Vagina (tissue), 2 donors: ENCODE measurements at places on chromosomes 6 and 20. TPM values are rescaled to one million over a fixed set of nuclear protein-coding genes. Genes with fewer than 3 reads are reported as not detected.

The GPR31 gene
- not detected for total RNA-seq

The RTF2 gene
- 47.1 TPM for total RNA-seq

The SLC22A7 gene
- total RNA-seq = not detected

The DEFB124 gene
- total RNA-seq = not detected

GRCh38 chr6:146065690-146066089 is 36.8 kb downstream of the GRM1 start:
- no peak overlapping the region for H3K27ac ChIP-seq
- H3K4me1 ChIP-seq = no peaks in the 10 kb centered on the region
- H3K27me3 ChIP-seq = no peaks in the 10 kb centered on the region
- no peak for DNase-seq
- H3K4me3 ChIP-seq = no peak overlapping the region

GRCh38 chr6:101458336-101458735 is 64.8 kb downstream of the GRIK2 start:
- no peak overlapping the region for H3K27ac ChIP-seq
- no peaks in the 10 kb centered on the region for H3K4me1 ChIP-seq
- no peaks in the 10 kb centered on the region for H3K27me3 ChIP-seq
- no peaks in the 10 kb centered on the region for H3K36me3 ChIP-seq

DNA sequence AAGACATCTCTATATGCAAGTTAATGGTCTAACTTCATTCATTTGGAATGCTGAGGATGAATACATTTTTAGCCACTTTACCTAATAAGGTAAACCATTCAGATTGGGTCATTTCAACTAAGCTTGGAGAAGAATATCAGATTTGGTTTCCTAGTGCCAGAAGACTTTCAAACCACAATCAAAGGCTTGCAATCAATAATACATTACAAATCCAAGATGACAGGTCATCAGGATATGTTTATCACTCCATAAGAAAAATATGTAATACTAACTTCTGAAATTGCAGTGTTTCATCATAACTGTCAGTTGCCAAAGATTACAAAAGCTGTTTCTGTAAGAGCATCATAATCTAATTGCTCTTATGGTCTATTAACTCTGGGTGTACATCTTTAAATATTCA is 654.0 kb downstream of the COL12A1 start:
- H3K36me3 ChIP-seq = no peaks in the 10 kb centered on the region
- no peak for DNase-seq
- H3K27me3 ChIP-seq = no peaks in the 10 kb centered on the region
- H3K4me3 ChIP-seq = no peak overlapping the region

- H3K4me3 ChIP-seq = no peak overlapping the region
- H3K27me3 ChIP-seq = no peaks in the 10 kb centered on the region
- no peak overlapping the region for H3K27ac ChIP-seq
- H3K36me3 ChIP-seq = no peaks in the 10 kb centered on the region
- H3K4me1 ChIP-seq = peaks cover 10% of the 10 kb centered on the region
Observed at GRCh38 chr6:139330306-139330705, 38.5 kb upstream of the TXLNB start.

GRCh38 chr20:33127422-33128097 is 40.4 kb upstream of the BPIFA2 start:
- H3K27me3 ChIP-seq = no peaks in the 10 kb centered on the region
- no peak overlapping the region for H3K4me3 ChIP-seq
- no peaks in the 10 kb centered on the region for H3K4me1 ChIP-seq
- H3K27ac ChIP-seq = no peak overlapping the region
- no peak for DNase-seq

DNA sequence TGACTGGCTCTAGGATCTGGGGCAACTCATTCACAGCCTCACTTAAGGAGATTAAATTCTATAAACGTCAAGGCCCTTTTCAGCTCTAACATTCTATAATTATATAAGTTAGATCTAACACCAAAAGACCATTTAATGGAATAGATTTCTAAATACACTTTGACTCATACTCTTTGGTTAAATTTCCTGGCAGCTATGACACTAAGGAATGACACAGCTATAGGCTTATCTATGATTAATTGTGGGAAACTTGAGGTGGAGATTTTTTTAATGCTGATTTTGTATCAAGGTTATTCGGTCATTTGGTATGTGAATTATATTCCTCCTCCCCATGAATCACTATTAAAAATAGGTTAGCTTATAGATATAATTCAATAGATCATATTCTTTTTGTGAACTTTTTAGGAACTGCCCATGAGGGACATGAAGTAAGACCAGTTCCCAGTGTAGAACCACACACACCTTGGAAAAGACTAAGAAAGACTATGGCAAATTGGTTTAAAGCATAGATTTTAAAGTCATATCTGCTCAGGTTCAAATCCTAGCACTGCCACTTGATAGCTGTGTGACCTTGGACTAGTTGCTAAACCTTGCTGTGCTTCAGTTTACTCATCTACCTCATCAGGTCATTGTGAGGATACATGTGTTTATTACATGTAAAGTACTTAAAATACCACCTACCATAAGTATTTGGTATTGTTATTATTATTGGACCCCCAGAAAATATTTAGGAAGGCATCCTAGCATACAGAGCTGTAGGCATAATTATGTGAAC is 116.0 kb downstream of the CRYBG1 start:
- no peaks in the 10 kb centered on the region for H3K36me3 ChIP-seq
- no peak for DNase-seq
- H3K27me3 ChIP-seq = no peaks in the 10 kb centered on the region
- H3K4me1 ChIP-seq = no peaks in the 10 kb centered on the region

DNA sequence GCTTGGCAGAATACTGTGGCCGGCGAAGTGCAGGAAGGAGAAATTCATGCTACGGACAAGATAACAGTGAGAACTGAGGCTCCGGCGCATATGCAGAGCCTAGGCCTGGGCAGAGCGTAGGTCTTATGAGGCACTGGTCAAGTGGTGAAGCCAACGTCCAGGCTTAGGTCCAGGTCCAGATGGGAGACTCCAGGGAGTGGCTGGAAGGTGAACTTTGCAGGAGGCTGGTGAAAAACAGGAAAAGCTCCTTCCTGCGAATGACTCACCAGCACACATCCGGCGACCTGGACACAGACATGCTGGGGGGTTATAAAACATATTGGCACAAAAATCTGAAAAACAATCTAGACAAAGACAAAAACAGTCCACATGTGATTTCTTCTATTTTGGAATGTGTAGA is 15.4 kb downstream of the C6orf141 start:
- no peak overlapping the region for H3K4me3 ChIP-seq
- H3K27ac ChIP-seq = no peak overlapping the region
- DNase-seq = no peak
- no peaks in the 10 kb centered on the region for H3K4me1 ChIP-seq

DNA sequence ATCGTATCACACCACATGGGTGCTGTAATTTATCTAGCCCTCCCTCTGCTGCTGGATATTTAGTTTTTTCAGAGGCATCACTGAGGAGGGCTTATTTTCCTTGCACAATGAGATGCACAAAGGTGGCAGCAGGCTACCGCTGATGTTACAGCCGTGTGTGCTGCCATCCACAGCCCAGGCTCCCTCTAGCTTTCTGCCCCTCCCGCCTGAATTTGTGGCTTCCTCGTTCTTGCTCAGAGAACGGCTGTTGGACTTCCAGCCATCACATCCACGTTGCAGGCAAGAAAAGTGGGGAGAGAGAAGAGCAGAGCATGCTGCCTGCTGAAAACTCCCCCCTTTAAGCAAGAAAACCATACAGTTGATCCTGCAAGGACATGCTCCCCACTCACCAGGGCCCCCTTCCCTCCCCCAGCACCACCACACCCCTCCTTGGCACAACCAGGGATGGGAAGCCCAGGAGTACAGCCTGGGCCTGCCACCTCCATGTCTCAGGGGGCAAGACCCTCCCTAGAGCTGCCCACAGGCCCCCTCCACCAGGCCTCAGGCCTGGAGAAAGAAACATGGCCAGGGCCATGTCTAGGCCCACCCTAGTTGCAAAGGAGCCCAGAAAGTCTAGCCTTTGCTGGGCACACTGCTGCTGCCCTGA is 102.6 kb downstream of the MRPL14 start:
- peaks cover 49% of the 10 kb centered on the region for H3K4me1 ChIP-seq
- H3K27ac ChIP-seq = no peak overlapping the region
- no peak overlapping the region for H3K4me3 ChIP-seq
- H3K27me3 ChIP-seq = no peaks in the 10 kb centered on the region
- no peak for DNase-seq
- no peaks in the 10 kb centered on the region for H3K36me3 ChIP-seq

- no peaks in the 10 kb centered on the region for H3K36me3 ChIP-seq
- H3K27me3 ChIP-seq = no peaks in the 10 kb centered on the region
- no peak overlapping the region for H3K4me3 ChIP-seq
- H3K27ac ChIP-seq = no peak overlapping the region
- H3K4me1 ChIP-seq = no peaks in the 10 kb centered on the region
Observed at GRCh38 chr20:919491-919916, 3.4 kb upstream of the ANGPT4 start.

- no peak for DNase-seq
- H3K4me1 ChIP-seq = no peaks in the 10 kb centered on the region
- H3K4me3 ChIP-seq = no peak overlapping the region
- H3K36me3 ChIP-seq = no peaks in the 10 kb centered on the region
Observed at GRCh38 chr20:42923348-42923918, 266.3 kb downstream of the PTPRT start.

- peaks cover 7% of the 10 kb centered on the region for H3K4me1 ChIP-seq
- no peak overlapping the region for H3K27ac ChIP-seq
- H3K36me3 ChIP-seq = no peaks in the 10 kb centered on the region
- no peaks in the 10 kb centered on the region for H3K27me3 ChIP-seq
- no peak overlapping the region for H3K4me3 ChIP-seq
Observed at GRCh38 chr6:54621285-54621684, 225.3 kb upstream of the FAM83B start.

- H3K36me3 ChIP-seq = peaks cover 29% of the 10 kb centered on the region
- no peaks in the 10 kb centered on the region for H3K27me3 ChIP-seq
- H3K27ac ChIP-seq = peak overlapping the region; percentile 97
- H3K4me3 ChIP-seq = peak overlapping the region; percentile 91
- DNase-seq = no peak
Observed at GRCh38 chr20:10666221-10667076, 7.3 kb downstream of the JAG1 start.

DNA sequence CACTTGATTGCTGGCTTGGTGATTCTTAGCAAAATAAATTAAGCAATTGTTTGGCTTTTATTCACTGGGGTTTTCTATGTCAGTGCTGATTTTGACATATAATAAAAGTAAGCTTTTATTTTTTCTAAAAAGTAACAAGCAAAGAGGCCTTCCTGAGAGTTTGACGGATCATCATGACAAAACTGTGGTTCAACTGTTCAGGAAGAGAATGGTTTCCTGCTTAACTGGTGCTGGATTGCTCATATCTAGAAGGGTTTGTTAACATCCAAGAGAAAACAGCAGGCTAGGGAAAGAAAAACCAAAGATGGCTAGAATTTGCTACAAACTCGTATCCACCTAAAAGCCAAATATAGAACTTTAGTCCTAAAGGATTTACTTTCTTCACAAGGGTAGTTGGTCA is 21.2 kb downstream of the SERPINB1 start:
- no peak overlapping the region for H3K27ac ChIP-seq
- H3K27me3 ChIP-seq = no peaks in the 10 kb centered on the region
- no peak overlapping the region for H3K4me3 ChIP-seq

DNA sequence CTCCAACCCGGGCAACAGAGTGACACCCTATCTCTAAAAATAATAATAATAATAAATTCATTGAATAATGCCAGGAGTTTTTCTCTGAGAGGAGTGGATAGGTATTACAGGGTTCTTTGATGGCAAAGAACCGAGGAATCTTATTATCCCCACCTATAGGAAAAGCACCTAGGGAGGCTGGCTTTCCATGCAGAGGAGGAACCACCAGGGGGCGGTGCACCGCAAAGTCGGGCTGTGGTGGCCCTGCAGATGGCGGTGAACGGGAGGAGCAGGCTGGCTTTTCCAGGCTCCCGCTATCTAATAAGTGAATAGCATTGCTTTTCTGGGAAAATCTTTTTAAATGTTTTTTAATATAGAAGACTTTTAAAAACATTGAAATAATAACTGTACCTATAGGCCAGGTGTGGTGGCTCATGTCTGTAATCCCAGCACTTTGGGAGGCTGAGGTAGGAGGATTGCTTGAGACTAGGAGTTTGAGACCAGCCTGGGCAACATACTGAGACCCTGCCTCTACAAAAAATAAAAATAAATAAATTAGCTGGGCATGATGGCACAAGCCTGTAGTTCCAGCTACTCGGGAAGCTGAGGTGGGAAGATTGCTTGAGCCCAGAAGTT is 864.2 kb downstream of the KIF16B start:
- H3K27me3 ChIP-seq = no peaks in the 10 kb centered on the region
- H3K4me1 ChIP-seq = no peaks in the 10 kb centered on the region
- no peak overlapping the region for H3K27ac ChIP-seq
- H3K36me3 ChIP-seq = no peaks in the 10 kb centered on the region
- no peak for DNase-seq
- H3K4me3 ChIP-seq = no peak overlapping the region

DNA sequence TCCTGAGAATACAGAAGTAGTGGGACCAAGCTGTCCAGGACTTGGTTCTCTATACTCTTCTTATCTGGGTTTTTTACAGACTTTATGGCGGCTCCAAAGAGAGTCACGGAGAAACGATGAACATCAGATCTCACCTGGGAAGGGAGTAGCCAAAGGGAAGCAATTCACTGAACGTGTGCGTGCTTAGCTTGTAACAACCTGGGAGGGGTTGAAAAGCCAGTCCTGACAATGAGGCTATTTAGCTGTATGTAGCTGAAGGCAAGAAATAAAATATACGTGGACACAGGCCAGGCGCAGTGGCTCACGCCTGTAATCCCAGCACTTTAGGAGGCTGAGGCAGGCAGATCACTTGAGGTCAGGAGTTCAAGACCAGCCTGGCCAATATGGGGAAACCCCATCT is 18.2 kb upstream of the RBL1 start:
- H3K4me3 ChIP-seq = no peak overlapping the region
- no peaks in the 10 kb centered on the region for H3K27me3 ChIP-seq
- no peaks in the 10 kb centered on the region for H3K4me1 ChIP-seq
- H3K36me3 ChIP-seq = no peaks in the 10 kb centered on the region
- H3K27ac ChIP-seq = no peak overlapping the region
- DNase-seq = no peak

DNA sequence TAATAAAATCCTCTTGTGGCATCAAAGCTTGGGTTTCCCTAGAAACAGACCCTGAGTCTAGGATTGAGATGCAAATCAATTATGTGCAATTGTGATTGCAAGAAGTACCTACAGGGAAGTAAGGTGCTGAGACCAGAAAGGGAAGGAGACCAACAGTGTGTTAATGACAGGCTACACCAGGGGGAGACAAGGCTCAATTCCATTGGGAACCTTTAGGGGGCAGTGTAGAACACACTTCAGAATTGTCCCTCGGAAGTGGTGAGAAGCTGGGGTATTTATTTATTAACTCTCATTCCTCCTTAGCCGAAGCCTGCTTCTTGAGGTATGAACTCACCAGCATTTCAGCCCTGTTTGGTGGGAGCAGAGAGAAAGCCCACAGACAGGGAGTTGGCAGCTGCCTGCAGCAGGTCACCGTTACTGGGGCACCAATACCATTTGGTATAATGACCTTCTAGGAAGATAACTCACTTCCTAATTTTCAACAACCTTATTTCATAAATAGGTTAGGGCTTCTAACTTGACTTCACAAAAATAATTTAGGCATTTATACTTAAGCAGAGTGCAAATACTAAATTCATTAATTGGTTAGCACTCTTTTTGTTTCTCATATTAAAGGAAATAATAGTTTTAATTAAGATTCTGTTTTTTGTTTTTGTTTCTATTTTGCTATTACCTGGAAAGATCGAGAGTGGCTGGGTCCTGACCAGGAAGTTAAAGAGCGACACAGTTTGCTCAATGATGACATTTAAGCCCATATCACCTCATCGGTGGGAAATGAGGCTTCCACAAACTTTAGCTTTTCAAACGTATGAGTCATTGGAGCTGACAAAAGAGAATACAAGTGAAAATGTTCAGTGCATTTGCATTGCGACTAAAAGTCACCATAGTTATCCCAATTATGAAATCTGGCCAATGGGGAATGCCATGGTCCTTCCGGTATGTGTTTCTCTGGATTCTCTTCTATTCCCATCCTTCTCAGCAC is 94.8 kb downstream of the BTBD3 start:
- H3K4me3 ChIP-seq = no peak overlapping the region
- no peaks in the 10 kb centered on the region for H3K27me3 ChIP-seq
- peak; percentile 40 for DNase-seq
- H3K4me1 ChIP-seq = no peaks in the 10 kb centered on the region
- H3K36me3 ChIP-seq = no peaks in the 10 kb centered on the region
